ENCODE measurements at places on chromosomes 7 and 10.

DNA sequence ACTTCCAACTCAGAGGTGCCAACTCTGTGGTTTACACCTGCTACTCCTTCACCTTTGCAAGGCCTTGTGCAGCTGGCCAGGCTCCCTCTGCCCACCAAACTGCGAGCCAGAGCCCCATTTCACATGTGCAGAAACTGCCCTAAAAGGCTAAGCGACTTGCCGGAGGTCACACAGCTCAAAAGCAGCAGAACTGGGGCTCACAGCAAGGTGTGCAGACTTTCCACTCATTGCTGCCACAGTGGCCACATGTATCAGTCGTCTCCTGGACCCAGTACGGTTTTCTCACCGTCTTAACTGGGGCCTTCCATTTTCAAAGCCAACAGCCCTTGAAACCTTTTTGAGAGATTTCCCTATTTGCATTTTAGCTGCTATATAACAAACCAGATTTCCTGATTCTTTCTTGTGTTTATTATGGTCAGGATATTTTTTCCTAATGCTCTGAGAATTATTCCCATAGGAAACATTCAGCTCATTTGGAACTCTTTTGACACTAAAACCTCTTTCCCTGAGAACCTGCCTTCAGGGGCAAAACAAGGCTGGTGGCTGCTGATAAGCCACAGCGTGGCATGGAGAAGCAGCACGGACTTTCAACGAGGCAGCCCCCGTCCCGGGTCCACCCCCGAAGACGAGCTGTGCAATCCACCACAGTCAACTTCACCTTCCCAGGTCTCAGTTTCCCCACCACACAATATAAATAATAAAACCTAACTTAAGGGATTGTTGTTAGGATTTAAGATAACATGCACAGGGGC is 29.9 kb downstream of the SORBS1 start:
- DNase-seq: no peak

GRCh38 chr10:70532554-70533188 is 54.1 kb downstream of the PALD1 start:
- DNase-seq: no peak

DNA sequence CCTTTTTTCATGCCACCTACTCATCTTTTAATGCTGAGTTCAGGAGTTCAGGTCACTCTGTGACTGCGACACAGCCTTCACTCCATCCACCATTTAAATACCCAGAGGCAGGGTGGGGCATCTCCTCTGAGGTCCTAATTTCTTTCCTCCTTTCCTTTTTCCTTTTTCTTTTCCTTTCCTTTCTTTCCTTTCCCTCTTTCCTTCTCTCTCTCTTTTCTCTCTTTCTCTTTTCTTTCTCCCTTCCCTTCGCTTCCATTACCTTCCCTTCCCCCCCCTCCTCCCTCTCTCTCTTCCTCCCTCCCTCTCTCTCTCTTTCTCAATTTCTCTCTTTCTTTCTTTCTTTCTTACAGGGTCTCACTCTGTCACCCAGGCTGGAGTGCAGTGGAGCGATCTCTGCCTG is 145.9 kb upstream of the SVIL start:
- DNase-seq: no peak

DNA sequence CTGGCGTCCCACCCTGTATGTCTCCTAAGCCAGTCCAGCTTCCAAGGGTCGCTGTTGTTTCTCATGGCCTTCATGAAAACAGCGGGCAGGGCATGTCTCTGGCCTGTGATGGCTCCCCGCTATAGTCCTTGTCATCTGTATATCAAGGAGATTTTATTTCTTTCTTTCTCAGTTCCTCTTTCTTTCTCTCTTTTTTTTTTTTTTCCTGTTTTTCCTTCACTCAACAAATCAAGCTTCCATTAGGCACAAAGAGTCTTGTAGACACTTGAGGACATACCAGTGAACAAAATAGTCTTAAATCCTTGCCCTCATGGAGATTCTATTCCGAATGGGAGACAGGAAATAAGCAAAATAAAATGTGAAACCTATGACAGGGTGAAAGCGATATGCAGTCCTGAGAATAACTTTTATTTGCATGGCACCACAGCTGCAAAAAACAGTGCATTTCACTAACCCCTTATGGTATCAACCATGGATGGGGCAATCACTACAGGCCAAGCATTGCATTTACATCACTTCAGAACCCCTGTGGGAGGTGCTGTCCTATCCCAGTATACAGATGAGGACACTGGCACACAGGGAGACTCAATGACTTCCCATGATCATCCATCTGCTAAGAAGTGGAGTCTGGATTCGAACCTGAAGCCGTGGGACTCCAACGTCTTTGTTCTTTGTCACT is 50.7 kb downstream of the SYPL1 start:
- no peak for DNase-seq

DNA sequence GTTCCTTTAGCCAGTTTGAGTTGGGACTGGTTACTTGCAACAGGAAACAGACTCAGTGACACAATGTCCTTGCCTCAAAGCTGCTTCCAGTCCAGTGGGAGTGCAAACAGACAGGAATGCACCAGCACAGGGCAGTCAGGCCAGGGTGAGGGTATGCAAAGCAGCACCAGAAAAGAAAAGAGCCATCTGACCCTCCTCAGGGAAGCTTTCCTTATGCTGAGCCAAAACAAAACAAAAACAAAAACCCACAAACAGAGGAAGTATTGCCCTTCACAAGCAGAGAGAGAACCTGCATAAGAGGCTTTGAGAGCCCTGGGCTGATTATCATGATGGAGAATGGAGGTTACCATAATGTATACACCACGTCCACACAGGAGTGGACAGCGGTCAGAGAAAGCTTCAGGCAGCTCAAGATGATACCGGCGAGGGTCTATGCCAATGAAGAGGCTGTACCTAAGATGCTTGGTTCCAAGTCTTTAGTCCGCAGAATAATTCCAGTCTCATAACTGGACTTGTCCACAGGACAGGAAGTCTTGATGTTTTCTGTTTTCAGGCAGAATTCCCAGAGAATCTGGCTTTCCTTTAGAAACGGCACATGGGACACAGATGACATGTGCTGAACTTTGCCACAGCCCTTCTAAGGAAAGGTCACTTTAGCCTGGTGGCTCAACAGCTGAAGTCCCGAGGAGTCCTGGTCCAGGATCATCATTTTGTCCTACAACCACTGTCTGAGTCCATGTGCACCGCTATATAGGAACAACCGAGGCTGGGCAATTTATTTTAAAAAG is 263.3 kb downstream of the TNS3 start:
- DNase-seq: no peak

Measured in HFFc6 (cell line).